GM23248 (cell line): ENCODE measurements at places on chromosomes 2 and 18. TPM values are rescaled to one million over a fixed set of nuclear protein-coding genes. Genes with fewer than 3 reads are reported as not detected.
A peak's percentile ranks its signal among the peaks of the same experiment; 100 is the strongest.

- no peaks in the 10 kb centered on the region for H3K27me3 ChIP-seq
- H3K4me3 ChIP-seq: no peak overlapping the region
- DNase-seq: peak; percentile 63
- peaks cover 7% of the 10 kb centered on the region; the same call in 1 of the 2 replicates for H3K36me3 ChIP-seq
- H3K4me1 ChIP-seq: no peaks in the 10 kb centered on the region
Observed at GRCh38 chr2:218701806-218702205, 8.8 kb upstream of the TTLL4 start.

Gene CMPK2
- 0.13 TPM in 1 of 2 replicates, not detected in the other for total RNA-seq

GRCh38 chr18:59270689-59271257, 2.5 kb downstream of the RAX start:
- H3K4me3 ChIP-seq: no peak overlapping the region
- H3K27me3 ChIP-seq: peaks cover 96% of the 10 kb centered on the region
- H3K4me1 ChIP-seq: no peaks in the 10 kb centered on the region

Gene EPB41L5
- 4.0 and 6.1 TPM in 2 replicates for total RNA-seq

- DNase-seq: no peak
- H3K27ac ChIP-seq: no peak overlapping the region
- H3K36me3 ChIP-seq: no peaks in the 10 kb centered on the region
- no peak overlapping the region for H3K4me3 ChIP-seq
- peaks cover 32% of the 10 kb centered on the region for H3K4me1 ChIP-seq
- no peaks in the 10 kb centered on the region for H3K27me3 ChIP-seq
Observed at GRCh38 chr2:9754532-9754887, 88.8 kb upstream of the TAF1B start.

DNA sequence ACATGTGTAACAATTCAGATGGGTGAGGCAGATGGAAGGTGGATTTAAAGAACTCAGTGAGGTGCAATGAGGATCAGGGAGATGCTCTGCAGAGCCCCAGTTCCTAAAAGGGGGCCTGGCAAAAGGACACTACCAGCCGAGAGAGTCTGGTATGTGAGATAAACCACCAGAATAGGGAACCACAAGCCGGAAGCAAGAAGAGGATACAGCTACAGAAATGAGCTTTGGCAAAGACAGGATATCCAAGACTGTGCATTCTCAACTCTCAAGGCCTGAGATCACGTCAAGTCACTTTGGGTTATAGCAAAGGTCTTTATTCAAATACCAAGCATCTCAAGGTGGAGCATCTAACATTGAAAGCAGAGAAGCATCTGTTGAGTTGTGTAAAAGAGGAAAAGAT, 293.5 kb downstream of the ARHGAP15 start:
- H3K27me3 ChIP-seq: no peaks in the 10 kb centered on the region
- peaks cover 13% of the 10 kb centered on the region for H3K4me1 ChIP-seq
- no peak overlapping the region for H3K27ac ChIP-seq
- H3K36me3 ChIP-seq: no peaks in the 10 kb centered on the region

GRCh38 chr2:224157655-224158054, 118.6 kb upstream of the SERPINE2 start:
- no peak for DNase-seq
- H3K27ac ChIP-seq: no peak overlapping the region
- no peaks in the 10 kb centered on the region for H3K27me3 ChIP-seq
- H3K4me1 ChIP-seq: peaks cover 26% of the 10 kb centered on the region
- H3K4me3 ChIP-seq: no peak overlapping the region
- H3K36me3 ChIP-seq: no peaks in the 10 kb centered on the region

GRCh38 chr2:84884449-84884848, 3.6 kb upstream of the TRABD2A start:
- H3K4me1 ChIP-seq: peaks cover 19% of the 10 kb centered on the region
- H3K4me3 ChIP-seq: no peak overlapping the region
- H3K27me3 ChIP-seq: no peaks in the 10 kb centered on the region
- H3K27ac ChIP-seq: no peak overlapping the region
- H3K36me3 ChIP-seq: no peaks in the 10 kb centered on the region

DNA sequence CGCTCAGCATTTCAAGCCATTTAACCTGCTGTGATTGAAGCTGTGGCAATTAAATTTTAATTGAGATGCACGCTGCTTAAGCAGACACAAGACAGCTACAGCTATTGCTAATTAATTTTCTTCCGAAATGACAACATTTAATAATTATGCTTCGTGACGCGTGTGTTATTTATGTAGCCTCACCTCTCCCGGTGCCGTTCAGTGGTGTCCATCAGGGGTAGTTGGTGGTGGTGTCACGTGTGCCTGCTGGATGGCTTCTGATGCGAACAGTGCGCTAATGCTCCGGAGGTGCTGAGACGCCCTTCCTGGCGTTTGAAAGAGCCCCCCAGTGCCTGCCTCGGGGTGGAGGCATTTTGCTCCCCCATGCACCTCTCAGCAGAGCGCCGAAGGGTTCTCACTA, 39.5 kb downstream of the GLI2 start:
- H3K27ac ChIP-seq: no peak overlapping the region
- H3K27me3 ChIP-seq: no peaks in the 10 kb centered on the region
- H3K4me3 ChIP-seq: no peak overlapping the region

- no peaks in the 10 kb centered on the region for H3K36me3 ChIP-seq
- no peaks in the 10 kb centered on the region for H3K27me3 ChIP-seq
- peaks cover 14% of the 10 kb centered on the region for H3K4me1 ChIP-seq
- peak overlapping the region; percentile 19; the same call in 1 of the 2 replicates for H3K4me3 ChIP-seq
- peak overlapping the region; percentile 23 for H3K27ac ChIP-seq
- DNase-seq: peak; percentile 91
Observed at GRCh38 chr2:176653479-176654443, 384.5 kb downstream of the MTX2 start.

Gene OR6B2
- total RNA-seq: not detected in 2 replicates

- no peaks in the 10 kb centered on the region for H3K4me1 ChIP-seq
- no peaks in the 10 kb centered on the region for H3K27me3 ChIP-seq
- no peak overlapping the region for H3K4me3 ChIP-seq
Observed at GRCh38 chr18:58694720-58695468, 23.6 kb downstream of the MALT1 start.

Gene GALNT13
- 0.11 TPM in 1 of 2 replicates, not detected in the other for total RNA-seq

DNA sequence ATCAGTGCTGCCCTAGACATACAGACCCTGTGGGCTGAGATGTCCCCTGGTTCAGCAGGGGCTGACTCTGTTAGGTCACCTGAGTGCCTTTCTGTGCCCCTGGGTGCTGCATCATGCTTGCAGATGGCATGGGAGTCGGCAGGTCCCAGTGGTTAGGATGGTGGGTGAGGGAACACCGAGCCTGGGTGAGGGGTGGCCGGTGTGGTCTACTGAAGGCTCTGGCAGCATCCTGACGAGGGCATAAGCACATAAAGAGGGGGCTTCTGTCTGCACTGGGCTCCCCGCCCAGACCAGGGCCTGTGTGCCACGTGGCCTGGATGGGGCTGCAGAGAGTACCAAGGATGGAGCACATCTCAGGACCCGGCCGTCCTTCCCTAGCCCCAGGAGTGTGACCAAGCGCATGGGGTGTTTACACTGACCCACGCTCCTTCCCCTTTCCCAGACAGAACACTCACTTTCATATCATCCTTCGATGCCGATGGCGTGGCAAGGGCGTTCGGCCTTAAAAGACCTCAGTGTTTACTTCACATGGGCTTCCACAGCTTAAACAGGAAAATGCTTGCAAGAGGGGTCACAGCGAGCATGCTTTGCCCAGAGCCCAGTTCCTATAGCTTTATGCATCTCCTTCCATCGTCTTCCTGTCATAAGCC, 115.1 kb downstream of the STPG4 start:
- no peaks in the 10 kb centered on the region for H3K27me3 ChIP-seq
- H3K4me1 ChIP-seq: peaks cover 39% of the 10 kb centered on the region
- H3K36me3 ChIP-seq: peaks cover 18% of the 10 kb centered on the region; the same call in 1 of the 2 replicates
- peak overlapping the region; percentile 93; the same call in 1 of the 2 replicates for H3K27ac ChIP-seq
- H3K4me3 ChIP-seq: no peak overlapping the region
- no peak for DNase-seq

DNA sequence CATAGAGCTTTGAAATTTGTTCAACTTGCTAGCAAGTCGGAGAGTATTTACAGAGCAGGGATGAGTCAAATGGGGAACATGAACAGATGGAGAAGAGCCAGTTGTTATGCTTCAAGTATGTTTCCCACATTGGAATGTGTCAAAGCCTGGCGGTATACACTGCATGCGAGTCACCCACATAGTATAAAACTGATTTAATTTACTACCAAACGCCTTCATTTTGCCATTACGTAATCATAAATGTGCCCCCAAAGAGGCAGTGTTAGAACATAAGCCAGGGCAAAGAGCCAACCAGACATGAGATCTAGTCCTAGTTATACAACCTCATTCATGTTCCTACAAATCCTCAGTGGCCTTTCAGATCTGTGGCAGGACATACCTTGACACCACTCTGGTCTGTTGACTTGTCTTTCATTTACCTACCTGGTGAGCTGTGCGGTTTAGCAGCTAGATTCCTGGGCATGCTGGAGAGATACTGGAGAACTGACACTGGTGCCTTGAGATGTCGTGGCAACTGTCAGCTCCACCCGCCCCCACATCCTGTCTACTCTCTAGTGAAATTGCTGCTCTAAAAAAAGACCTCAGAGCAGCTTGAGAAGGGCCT, 21.7 kb upstream of the NRP2 start:
- no peaks in the 10 kb centered on the region for H3K27me3 ChIP-seq
- peak overlapping the region; percentile 71 for H3K27ac ChIP-seq
- peak overlapping the region; percentile 38 for H3K4me3 ChIP-seq
- peak; percentile 98 for DNase-seq
- H3K36me3 ChIP-seq: no peaks in the 10 kb centered on the region
- H3K4me1 ChIP-seq: peaks cover 42% of the 10 kb centered on the region

Gene DTNA
- 4.2 and 14.5 TPM in 2 replicates for total RNA-seq

DNA sequence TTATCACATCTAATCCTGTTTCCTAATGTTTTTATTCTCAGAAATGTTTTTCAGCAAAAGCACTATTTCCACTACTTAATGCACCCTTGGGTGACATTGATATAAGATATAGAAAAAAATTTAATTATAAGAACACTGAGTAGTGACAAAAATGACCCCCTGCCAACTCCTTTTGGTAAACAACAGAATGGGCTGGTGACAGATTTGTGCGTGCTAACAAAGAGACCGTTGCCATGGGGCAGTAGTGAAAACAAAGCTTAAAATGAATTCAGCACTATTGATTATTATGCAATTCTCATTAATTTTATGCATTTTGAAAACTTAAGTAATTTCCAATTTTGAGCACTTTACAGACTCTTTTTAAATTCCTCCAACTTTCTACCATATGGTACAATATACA, 33.1 kb downstream of the RDH14 start:
- no peaks in the 10 kb centered on the region for H3K27me3 ChIP-seq
- no peak overlapping the region for H3K27ac ChIP-seq
- no peaks in the 10 kb centered on the region for H3K36me3 ChIP-seq
- H3K4me1 ChIP-seq: peaks cover 11% of the 10 kb centered on the region
- H3K4me3 ChIP-seq: no peak overlapping the region
- no peak for DNase-seq

DNA sequence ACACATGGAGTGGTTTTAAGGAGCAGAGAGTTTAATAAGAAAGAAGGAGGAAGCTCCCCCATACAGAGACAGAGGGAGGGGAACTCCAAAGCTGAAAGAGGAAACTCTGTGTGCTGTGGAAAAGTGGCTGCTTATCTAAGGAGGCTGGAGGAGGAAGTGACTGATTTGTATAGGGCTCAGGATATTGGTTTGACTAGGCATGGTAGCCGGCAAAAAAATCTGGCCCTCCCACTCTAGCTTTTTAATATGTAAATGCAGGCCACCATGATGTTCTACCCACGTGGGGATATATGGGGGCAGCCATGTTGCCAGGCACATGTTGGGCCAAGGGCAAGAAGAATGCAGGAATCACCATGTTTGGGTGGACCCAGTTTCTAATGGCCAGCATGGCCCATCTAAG, 64.3 kb downstream of the HNMT start:
- H3K4me1 ChIP-seq: peaks cover 12% of the 10 kb centered on the region; the same call in 1 of the 2 replicates
- no peaks in the 10 kb centered on the region for H3K36me3 ChIP-seq
- H3K4me3 ChIP-seq: no peak overlapping the region
- no peaks in the 10 kb centered on the region for H3K27me3 ChIP-seq
- H3K27ac ChIP-seq: no peak overlapping the region

Gene CYP27C1
- total RNA-seq: 0.13 and 0.65 TPM in 2 replicates

DNA sequence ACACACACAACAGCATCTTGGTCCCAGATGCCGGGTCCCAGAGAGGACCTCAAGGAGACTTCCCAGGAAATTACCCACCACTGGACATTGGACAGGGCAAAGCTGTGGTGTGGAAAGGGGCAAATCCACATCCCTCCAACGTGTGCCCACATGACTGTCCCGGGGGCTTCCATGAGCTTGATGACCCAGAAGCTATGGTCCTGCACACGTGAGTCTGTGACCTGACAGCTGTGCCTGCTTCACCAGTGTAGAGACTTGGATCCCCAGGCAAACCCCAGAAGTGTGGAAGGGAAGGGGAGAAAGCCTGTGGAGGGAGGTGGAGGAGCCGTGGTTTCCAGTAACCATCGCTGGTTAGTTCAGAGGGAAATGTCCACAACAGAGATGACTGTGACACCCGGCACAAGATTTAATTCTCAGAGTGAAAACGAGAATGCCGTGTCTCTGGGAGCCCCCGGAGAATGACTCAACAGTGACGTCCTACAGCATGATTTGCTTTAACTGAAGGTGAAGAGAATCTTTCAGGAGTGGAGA, 19.1 kb upstream of the GPR55 start:
- H3K36me3 ChIP-seq: no peaks in the 10 kb centered on the region
- H3K27me3 ChIP-seq: no peaks in the 10 kb centered on the region; the same call in 1 of the 2 replicates
- no peak overlapping the region for H3K4me3 ChIP-seq
- no peak overlapping the region for H3K27ac ChIP-seq

Gene BCS1L
- 30.9 and 56.1 TPM in 2 replicates for total RNA-seq

Gene CCDC74B
- total RNA-seq: 3.8 and 10.9 TPM in 2 replicates

DNA sequence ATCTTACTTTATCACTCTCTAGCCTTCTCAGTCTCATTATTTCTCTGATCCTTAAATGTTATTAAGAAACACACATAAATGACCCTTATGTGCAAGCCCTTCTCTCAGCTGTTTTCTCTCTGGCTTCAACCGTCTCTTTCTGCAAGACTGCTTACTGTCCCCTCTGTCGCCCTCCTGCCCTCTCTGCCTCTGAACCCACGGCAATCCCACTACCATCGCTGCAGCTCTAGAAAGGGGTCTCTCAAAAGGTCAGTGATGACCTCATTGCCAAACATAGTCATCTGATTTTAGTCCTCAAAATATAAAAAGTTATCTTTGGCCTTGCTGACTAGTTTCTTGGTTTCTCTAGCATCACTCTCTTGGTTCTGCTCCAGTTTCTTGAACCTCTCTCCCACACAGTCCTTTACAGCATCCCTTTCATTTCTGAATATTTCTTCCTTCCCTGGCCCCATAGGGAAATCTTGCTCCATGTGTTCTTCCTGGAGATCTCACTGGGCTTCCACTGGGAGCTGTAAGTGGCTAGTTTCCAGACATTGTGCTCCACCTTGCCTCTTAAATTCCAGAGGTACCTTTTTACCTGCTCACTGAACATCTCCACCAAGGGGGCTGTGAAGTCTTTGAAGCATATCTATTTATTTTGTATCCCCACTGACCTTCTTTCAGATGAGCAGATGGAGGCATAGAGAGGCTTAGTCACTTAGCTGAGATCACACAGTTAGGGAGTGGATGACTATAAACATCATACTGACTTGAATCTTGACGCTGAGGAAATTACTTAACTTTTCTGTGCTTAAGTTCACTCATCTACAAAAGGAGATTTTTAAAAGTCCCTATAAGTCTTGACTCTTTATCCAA, 96.2 kb downstream of the PDE1A start:
- peaks cover 6% of the 10 kb centered on the region; the same call in 1 of the 2 replicates for H3K4me1 ChIP-seq
- H3K27ac ChIP-seq: peak overlapping the region; percentile 60
- peak; percentile 56 for DNase-seq
- H3K27me3 ChIP-seq: no peaks in the 10 kb centered on the region

Gene MALL
- 42.1 and 43.7 TPM in 2 replicates for total RNA-seq
